ENCODE measurements at places on chromosomes 1 and 21. TPM values are rescaled to one million over a fixed set of nuclear protein-coding genes. Genes with fewer than 3 reads are reported as not detected.

DNA sequence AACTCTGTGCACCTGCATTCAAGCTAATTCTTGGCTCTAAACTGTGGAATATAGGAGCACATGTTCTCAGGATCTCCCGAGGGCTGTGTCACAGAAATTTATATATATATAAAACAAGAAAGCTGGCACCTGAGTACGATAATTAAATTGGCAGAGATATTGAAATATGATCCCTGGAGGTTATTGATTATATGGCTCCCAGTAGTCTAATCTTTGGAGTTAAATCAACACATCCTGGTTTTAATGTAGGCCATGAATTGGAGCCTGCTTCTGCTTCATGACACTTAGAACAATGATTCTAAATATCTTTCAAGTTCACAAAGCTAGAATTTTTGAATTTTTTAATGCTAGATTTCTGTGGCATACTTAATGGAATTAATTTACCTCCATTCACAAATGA lies 84.3 kb downstream of the CTH start:
- no peak for DNase-seq

HHIPL2 gene
- total RNA-seq, result 0.13 TPM

DNA sequence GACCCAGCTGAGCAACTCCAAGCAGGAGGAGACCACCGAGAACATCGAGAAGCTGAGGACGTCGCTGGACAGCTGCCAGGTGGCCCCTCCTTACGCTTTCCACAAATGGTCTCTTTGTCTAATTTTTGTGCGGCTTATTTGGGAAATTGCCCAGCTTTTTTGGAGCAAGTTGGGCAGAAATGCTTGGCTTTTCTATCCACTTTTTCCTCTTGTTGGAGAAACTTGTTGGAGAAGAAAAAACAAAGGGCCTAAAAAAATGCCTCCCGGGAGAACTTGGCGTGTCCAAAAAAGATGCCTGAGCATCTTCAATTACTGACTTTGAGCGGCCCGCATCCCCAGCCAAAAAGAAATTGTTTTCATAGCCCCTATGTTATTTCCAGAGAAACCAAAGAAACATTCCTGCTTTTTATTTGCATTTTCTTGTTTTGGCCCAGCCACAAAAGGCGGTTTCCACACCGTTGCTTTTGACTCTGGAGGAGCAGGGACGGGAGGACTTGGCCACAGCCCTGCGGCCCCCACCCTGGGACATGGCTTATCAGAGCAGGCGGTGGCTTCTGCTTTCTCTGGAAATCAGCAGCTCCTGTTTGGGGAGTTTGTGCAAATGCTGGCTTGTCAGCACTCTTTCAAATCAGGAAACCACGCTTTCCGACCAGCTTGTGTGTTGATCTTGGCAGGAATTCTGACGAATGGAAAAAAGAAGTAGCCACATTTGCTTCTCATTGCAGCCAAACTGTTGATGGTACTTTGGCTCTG lies 81.2 kb upstream of the EFHD2 start:
- no peak for DNase-seq

SPOCD1 gene
- total RNA-seq, result 0.44 TPM

CFAP298 gene
- 35.6 TPM for total RNA-seq

GRCh38 chr21:25103500-25104207 lies 503.6 kb downstream of the MRPL39 start:
- DNase-seq, result no peak

DNA sequence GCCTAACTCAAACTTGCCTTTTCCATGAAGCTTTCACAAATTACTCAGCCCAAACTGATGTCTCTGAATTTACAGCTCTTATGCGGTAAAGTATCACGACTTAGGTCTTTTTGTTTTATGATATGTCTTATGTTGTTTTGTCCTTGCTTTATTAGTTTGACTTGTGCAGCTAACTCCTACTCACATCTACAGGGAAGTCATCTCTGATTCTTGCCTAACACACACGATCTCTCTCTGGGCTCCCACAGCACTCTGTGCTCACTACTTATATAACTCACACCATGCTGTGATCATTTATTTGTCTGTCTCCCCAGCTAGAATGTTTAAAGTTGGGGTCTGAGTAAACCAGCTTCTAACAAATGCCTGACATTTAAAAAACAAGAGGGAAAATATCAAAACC lies 9.3 kb upstream of the PI4KB start:
- DNase-seq, result no peak

- DNase-seq, result no peak
Observed at GRCh38 chr1:63487336-63488065, 35.5 kb downstream of the ITGB3BP start.

CD244 gene
- total RNA-seq, result not detected

DNA sequence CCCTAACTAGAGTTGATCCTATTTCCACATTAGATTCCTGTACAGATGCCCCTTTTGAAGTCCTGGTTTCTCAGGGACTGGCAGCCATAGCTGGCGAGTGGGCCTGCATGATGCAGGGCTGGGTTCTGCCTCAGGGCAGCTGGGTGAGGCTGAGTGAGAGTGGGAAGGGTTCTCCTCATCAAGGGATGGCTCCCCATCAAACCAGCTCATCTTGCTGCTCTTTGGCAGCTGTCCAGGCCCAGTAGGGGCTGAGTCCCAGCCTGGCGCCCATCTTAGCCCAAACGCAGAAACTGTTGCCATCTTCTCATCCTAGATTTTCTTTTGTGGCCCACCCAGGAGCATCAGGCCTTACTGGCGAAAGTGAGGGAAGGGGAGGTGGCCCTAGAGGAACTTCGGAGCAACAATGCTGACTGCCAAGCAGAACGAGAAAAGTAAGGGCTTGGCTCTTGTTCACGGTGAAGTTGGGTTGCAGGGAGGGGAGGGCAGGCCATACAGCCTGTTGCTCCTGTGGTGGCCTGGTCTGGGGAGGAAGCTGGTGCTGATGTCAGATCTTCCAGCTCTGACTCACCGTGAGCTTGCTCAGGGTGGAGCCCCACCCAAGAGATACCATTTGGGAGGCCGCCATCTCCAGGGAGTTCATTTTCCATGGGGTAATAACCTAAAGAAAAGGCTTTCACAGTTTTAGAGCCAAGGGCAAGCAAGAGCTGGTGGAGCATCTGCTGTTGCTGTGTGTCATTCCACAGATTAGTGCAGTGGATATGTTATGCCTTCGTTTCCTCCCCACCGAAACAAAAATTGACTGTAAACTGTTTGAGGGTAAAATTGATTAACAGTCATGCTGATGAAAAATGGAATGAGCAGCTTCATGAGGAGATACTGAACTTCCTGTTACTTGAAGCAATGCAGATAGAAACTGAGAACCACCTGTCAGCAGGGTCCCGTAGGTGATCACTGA lies 34.7 kb downstream of the TUFT1 start:
- DNase-seq, result no peak

IQGAP3 gene
- 8.6 TPM for total RNA-seq

DNA sequence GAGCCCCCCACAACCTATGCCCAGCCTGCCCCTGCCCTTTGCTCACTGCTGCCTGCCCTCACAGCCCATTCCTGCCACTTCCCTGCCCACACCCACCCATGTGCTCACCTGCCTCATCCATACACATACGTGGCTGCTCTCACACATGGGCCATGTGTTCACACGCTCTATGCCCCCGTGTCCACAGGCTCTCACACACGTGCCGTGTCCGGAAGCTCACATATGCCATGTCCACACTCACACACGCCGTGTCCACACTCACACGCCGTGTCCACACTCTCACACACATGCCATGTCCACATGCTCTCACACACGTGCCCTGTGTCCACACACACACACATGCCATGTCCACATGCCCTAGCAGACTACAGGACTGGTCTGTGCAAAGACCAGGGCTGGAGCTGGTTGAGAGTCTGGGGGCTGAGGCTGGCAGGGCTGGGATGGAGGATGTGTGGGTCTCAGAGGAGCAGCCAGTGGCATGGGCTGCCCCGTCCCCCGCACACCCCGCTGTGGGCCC lies 583 bp upstream of the RNF223 start:
- DNase-seq, result no peak

CRB1 gene
- total RNA-seq, result not detected

All from osteocyte (in vitro differentiated cells).